Left lobe of liver (tissue), 2 donors: ENCODE measurements at places on chromosomes 3 and 15.

DNA sequence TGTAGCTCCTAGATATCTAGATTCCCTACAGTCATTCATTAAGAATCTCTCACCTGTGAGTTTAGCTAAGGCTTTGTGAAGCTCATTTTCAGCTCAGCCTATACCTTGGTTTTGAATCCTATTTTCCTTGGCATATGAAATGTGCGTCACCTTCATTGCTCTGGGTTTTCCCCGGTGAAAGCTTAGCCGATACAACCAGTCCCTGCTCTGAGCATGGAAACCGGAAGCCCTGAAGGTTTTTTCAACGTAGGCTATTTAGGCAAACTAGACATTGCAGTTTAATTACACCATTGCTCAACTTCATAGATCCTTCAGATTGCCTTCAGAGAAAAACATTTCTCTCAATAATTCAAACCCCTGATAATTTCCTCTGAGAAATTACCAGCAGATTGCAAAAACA lies 206.8 kb upstream of the TPRG1 start:
- no peak for DNase-seq

DNA sequence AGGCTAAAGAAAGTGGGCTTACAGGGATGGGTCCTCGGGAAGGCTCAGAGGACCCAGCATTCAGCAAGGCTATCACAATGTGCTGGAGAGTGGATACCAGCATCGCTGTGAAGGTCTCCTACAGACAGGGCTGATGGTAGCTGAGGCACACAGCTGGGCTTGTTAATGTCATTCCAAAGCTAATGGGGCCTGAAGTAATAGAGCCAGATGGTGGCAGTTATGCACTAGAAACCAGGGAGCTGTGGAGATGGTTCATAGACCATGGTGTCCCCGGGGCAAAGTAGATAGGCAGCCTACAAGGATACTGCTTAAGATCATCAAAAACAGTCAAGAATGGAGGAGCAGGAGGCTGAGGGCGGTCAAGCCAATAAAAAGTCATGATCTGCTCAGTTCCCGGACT lies 24.8 kb upstream of the BOC start:
- DNase-seq, result no peak

GRCh38 chr15:86557018-86557550 lies 477.4 kb downstream of the AGBL1 start:
- no peak for DNase-seq

GRCh38 chr15:50506121-50506520 lies 40.3 kb downstream of the USP50 start:
- no peak for DNase-seq

DNA sequence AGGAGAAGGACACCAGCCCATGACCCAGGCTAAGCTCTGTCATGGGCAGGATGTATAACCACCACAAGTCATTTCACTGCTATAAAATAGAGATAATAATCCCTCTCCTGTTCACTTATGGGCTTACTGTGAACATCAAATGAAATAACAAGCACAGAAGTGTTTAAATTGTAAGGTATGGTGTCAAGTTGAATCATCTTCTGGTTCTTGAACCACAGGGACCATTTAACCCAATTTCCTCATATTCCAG lies 44.3 kb upstream of the TLE3 start:
- no peak for DNase-seq

- DNase-seq, result no peak
Measured at GRCh38 chr3:3305841-3306240, 126.3 kb upstream of the CRBN start.

GRCh38 chr15:33960549-33960935 lies 7.8 kb upstream of the CHRM5 start:
- no peak for DNase-seq

GRCh38 chr15:67134067-67134838 lies 68.9 kb downstream of the SMAD3 start:
- DNase-seq, result no peak

GRCh38 chr3:161043336-161044035 lies 61.7 kb downstream of the B3GALNT1 start:
- DNase-seq, result no peak

DNA sequence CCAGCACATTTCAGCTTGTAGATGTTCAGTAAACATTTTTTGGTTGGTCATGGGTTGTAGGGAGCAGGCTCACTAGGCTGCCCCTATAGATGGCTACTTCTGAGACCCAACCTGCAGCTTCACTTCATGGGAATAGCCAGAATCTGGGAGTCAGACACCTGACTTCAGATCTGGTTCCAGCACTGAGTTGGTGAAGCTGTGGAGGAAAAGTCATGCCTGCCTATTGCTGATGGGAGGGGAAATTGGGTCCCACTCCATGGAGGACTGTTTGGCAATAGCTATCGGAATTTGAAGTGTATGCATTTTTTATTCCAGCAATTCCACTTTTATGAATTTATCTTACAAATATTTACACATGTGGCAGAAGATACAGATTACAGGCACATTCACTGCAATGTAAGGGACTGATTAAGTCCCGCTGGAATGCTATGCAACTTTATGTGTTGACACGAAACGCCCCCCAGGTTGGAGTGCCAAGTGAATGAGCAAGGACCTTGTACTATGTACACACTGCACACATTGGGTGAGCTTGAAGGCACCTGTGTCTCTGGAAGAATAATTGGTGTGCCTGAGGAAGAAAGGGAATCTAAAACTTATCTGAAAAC lies 7.8 kb upstream of the CCR1 start:
- no peak for DNase-seq

DNA sequence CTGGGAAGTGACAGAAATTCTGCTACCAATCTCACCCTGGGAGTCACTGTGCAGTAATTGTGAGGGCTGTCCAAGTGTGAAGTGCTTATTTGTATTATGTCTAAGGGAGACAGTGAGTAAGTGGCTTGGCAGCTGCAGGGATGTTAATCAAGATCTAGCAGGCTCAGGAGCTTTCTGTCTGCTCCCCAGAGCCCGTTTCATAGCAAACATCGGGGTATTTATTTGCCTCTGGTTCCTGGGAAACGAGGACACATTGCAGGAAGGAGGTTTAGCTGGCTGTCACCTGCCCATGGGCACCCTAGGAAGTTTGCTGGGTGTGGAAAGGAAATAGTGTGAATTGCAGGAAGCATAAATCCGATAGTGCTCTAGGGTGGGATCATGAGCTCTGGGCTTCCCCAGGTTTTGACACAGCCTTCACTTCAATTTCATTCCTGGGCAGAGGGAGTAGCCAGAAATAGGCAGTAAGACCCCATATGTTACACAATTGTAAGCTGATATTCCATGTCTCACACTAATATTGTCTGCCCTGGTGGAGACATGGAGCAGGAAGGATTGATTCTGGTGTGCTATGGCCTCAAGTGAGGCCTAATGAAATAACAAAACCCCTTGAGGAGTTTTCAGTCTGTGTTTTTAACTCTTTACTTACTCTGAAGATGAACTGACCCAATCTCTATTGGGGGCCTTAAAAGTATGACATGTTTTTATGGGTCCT lies 74.1 kb upstream of the MITF start:
- DNase-seq, result no peak

- DNase-seq, result no peak
Measured at GRCh38 chr3:72950801-72951200, 45.8 kb upstream of the PPP4R2 start.

DNA sequence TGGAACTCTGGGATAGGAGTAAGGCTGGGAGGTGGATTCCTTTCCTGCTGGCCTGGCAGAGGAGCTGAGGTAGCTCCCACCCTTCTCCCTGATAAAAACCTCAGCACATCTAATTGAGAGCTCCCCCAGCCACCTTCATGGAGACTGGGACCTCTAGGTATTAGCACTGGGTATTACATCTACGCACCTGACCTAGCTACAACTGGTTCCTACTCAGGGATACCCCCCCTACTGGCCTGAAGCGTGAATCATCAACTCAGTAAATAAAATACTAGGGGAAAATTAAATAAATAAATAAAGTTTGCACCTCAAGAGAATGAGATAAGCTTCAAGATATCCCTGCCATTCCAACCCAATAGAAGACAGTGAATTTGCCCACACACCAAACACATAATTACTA lies 140.4 kb downstream of the NEK10 start:
- no peak for DNase-seq

DNA sequence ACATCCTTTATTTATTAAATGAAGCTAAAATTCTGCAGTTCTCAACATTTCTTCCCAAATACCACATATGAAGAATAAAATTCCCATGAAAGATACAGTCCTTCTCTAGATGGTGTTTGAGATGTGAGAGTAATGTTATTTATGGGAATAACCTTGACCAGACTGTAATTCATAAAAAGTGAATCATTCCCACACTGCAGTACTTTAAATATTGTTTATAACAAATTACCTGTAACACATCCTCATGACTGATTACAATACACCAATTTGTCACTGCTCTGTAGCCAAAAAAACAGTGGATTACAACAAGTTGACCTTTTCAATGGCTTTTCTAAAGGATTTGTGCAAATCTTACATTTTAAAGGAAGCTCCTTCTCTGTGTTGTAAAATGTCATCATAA lies 651.3 kb downstream of the NSUN3 start:
- no peak for DNase-seq

DNA sequence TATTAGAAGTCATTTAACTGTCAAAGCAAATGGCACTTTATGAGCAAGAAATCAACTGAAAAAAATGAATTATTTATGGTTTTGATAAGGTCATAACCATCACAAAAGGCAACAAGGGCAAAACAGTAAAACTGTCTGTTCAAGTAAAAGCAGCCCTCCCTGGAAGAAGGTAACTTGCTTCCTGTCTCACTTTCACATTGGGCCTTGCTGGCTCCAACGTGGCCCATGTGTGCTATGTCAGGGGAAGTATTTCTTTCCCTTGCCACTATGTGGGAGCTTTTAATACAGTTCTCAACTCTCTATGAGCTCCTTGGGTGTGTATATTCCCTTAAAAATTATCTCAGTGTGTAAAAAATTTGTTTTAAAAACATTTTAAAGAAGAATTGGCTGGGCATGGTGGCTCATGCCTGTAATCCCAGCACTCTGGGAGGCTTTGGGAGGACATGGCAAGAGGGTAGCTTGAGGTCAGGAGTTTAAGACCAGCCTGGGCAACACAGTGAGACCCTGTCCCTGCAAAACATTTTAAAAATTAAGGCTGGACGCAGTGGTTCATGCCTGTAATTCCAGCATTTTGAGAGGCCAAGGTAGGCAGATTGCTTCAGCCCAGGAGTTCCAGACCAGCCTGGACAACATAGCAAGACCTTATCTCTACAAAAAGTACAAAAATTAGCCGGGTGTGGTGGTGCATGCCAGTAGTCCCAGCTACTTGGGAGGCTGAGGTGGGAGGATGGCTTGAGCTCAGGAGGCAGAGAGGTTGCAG lies 45.2 kb upstream of the TJP1 start:
- no peak for DNase-seq

DNA sequence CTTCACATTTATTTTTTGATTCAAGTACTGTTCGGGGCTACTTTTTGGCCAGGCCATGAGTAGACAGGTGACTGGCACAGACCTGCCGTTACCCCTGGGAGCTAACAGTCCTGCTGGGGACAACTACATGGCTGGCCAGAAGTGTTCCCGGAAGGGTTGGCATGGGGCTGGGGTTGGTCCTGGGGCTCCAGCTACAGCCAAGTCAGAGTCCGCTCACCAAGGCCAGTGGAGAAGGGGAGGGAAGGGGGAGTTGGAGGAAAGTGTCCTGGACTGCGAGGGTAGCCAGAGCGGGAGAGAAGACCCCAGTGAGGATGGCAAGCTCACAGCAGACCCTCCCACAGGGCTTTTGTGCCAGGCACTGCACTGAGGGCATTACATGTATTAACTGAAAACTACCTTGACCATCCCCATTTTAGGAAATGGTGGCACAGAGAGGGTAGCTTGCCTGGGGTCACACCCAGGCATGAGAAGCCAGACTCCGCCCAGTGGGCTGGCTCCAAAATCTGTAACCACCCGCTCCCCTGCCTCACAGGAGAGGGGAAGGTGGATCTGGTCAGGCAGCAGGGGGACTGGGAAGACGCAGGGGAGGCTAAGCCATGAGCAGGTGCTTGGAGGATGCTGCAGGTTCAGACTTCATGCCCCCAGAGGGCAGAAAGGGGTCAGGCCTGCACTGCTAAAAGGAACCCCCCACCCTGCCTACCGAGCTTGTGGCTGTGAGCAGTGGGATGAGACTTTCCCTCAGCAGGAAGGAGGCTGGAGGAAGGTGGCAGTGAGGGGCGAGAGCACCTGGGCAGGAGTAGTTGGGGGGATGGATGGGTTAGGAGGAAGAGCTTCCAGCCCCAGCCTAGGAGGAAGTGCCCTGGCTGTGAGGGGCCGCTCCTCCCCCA lies 38.3 kb upstream of the ESYT3 start:
- DNase-seq, result no peak

GRCh38 chr3:66000506-66000905 lies 38.2 kb downstream of the MAGI1 start:
- DNase-seq, result no peak

- no peak for DNase-seq
Measured at GRCh38 chr3:174219738-174220137, 639.4 kb upstream of the NAALADL2 start.

- peak; percentile 84 for DNase-seq
Measured at GRCh38 chr3:160106905-160107861, 118.0 kb upstream of the C3orf80 start.

- DNase-seq, result no peak
Measured at GRCh38 chr3:173796890-173797289, 399.3 kb downstream of the NLGN1 start.

DNA sequence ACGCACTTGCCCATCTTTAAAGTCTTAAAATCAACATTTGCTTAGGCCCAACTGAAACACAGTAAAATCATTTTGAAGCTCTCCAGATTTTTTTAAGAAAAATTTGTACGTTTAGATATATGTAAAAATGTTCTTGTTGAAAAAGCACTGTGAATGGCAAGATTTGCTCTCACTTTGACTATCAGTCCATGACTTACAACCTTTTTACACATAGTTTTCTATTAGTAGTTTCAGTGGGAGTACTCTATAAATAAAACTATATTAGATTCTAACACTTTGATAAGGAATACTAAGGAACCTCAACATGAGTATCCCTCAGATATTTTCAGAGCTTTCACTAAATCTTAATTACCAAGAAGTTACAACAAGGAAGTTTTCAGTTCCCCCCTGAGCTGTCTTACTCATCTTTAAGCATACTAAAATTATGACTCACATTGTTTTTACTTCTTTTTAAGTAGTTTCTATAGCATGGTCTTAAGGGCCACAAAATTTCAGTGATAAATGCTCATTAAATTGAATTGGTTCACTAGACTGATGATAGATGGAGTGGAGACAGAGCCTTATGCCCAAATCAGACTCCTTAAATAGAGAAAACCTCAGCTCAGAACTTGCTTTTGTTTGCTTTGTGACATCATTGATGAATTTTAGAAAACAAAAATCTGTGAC lies 31.6 kb upstream of the RAP2B start:
- no peak for DNase-seq

GRCh38 chr15:48367483-48367882 lies 36.3 kb downstream of the DUT start:
- no peak for DNase-seq

DNA sequence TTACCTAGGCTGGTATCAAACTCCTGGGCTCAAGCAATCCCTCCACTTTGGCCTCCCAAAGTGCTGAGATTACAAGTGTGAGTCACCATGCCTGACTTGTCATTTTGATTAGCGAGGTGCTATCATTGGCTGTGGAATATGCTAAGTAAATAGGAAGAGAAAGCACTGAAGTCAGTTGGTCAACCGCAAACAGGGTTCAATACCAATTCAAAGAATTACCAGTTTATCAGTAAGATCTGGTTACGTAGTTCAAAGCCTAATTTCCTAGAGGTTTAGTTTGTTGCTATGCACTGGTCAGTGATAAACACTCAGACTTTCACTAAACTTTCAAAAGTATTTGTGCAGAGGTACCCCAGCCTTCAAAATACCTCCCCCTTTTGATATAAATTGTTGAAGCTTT lies 29.5 kb downstream of the GLB1 start:
- no peak for DNase-seq
